ENCODE measurements at places on chromosomes 4 and X.

DNA sequence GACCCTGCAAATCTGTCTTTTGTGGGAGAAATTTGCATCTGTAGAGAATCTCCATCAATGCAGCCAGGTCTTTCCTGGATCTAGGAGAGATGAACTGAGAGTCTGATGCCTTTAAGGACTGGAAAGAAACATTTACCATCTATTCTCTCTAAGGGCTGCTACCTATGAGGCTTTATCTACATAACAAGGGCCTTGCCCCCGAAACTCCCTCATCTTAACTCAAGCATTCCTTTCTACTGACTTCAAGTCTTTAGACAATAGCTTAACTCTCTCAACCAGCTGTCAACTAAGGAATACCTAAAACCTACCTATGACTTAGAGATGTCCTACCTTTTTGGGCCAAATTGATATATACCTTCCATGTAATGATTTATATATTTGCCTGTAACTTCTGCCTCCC lies 32.1 kb downstream of the MAGEB17 start:
- no peak for DNase-seq

GRCh38 chrX:15781961-15782699 lies 8.2 kb upstream of the ZRSR2 start:
- DNase-seq = no peak

- no peak for DNase-seq
Measured at GRCh38 chrX:2629316-2630007, 61.6 kb upstream of the CD99 start.

DNA sequence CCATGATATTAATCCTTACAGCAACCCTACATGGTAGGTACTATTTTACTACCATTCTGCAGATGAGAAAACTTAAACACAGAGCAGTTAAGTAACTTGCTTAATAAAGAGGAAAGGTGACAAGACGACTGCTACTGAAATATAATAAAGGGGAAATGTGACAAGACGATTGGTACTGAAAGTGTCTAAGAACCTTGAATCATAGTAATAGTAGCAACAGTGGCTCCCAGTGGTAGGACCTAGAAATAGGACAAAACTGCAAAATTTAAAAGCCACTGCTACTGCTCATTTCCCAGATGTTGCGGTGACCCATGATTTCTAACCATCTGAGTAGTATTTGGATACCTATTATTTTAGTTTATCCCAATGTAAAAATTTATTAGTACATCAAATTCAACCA lies 89.5 kb downstream of the TASL start:
- no peak for DNase-seq

- DNase-seq = no peak
Measured at GRCh38 chr4:132071815-132072214, 1077.3 kb upstream of the PCDH10 start.

DNA sequence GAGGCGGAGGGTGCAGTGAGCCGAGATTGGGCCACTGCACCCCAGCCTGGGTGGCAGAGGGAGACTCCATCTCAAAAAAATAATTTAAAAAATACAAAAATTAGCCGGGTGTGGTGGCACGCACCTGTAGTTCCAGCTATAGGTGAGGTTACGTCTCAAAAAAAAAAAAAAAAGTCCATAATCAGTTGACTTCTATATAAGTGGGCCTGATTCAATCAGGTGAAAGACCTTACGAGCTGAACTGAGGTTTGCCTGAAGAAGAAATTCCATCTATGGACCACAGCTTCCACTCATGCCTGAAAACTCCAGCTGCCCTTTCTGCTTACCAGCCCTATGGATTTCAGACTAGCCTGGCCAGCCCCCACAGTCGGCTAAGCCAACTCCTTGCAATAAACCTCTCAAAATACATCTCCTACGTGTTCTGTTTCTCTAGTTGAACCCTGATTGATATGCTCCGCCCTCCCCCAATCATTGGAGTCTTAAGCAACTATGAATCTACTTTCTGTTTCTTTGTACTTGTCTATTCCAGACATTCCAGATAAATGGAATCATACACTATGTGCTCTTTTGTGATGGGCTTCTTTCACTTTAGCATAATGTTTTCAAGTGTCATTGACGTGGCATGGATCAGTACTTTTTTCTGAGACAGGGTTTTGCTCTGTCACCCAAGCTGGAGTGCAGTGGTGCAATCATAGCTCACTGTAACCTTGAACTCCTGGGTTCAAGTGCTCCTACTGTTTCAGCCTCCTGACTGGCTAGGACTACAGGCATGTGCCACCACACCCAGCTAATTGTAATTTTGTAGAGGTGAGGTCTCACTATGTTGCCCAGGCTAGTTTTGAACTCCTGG lies 36.6 kb downstream of the SAT1 start:
- no peak for DNase-seq

DNA sequence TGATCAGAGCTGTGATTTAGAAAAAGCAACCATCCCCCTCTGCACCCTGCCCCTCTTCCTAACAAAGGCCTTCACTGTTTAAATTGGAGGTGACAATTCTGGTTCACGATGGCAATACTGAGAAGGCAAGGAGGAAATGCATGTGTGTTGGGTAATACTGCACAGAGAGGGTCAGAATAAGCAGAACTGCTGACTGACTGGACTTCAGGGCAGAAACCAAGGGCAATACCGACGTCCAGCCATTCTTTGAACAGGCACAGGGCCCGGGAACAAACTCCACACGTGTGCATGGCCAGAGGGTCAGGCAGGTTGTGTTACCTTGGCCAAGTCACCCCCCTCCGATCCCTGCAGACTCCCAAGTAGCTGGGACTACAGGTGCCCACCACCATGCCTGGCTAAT lies 6.0 kb downstream of the ACSL1 start:
- DNase-seq = no peak

GRCh38 chrX:134650701-134651100 lies 7.6 kb downstream of the PLAC1 start:
- DNase-seq = no peak

GRCh38 chrX:13658602-13659001 lies 5.7 kb downstream of the TCEANC start:
- DNase-seq = no peak

DNA sequence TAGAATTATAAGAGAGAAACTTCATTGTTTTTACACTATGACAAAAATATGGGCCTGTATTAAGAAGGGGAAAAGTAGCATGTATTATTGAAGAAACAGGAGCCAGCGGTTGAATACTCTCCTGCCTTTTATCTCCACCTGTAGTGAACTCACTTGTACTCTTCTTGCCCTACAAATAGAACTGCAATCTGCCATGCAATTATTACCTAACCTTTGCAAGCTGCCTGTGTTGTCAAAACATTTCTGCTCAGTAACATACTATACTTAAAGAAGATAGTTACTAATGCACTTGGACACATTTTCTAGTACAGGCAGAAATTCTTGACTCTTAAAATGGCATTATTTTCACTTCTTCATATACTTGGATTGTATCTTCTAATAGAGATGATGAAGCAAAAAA lies 818.4 kb upstream of the GRID2 start:
- DNase-seq = no peak

DNA sequence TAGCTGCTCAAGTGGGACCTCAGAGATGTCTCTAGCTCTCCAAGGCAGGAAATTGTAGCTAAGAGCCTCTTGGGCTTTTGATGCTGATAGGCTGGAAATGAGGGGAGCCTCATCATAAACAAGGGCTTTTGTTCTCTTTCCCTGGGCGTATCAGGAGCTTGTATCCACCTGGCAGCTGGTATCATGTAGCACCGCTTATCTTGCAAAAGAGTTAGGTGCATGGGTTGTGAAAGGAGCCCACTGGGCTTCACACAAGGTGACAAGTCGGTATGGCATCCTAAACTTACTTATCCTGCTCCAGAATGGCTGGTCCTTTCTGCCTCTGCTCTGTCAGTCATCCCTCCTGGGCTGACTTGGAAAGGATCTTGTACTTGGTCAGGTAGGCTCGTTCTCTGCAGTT lies 565.8 kb downstream of the GRXCR1 start:
- DNase-seq = no peak

DNA sequence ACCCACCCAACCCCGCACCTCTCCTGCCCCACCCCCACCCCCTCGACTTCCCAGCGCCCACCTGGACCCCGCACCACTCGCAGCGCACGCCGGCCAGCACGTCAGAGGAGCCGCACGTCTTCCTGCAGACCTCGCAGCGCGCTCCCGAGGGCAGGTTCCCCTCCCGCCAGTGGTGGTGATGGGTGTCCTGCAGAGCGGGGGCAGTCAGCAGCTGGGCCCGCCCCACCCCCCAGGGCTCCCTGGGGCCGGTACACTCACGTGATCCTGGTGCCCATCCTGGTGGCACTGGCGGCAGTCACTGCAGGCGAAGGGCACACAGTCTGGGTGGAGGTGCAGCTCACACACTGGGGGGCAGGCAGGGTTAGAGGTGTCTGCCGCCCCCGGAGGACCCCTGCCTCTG lies 5.1 kb downstream of the DGKQ start:
- no peak for DNase-seq

DNA sequence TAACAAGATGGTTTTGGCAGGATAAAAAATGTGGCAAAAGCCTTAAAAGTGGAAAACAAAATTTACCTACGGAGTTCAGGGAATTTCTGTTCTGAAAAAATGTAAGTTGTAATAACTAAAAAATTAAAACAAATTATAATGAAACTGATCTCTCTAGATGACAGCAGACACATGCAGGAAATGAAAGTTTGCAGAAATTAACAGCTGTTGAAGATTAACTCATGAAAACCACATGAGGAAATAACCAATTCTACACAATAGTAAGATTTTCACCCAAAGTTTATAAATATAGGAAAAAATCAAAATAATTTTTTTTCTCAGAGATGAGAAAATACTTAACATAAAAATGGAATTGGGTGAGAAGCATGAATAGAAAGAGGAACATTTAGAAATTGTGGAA lies 47.5 kb upstream of the UGT2B15 start:
- no peak for DNase-seq
